ENCODE measurements at places on chromosomes 4 and X. TPM values are rescaled to one million over a fixed set of nuclear protein-coding genes. Genes with fewer than 3 reads are reported as not detected.

- H3K4me1 ChIP-seq = no peaks in the 10 kb centered on the region
- peak; percentile 31 for DNase-seq
- peaks cover 7% of the 10 kb centered on the region for H3K36me3 ChIP-seq
- H3K27ac ChIP-seq = no peak overlapping the region
Observed at GRCh38 chr4:38752372-38752940, 30.3 kb downstream of the TLR10 start.

GRCh38 chr4:139144911-139145551, 32.0 kb downstream of the ELF2 start:
- H3K4me1 ChIP-seq = peaks cover 23% of the 10 kb centered on the region
- H3K4me3 ChIP-seq = no peak overlapping the region
- no peaks in the 10 kb centered on the region for H3K27me3 ChIP-seq
- no peak overlapping the region for H3K27ac ChIP-seq

Gene CT45A2
- total RNA-seq = not detected

- H3K27ac ChIP-seq = no peak overlapping the region
- H3K27me3 ChIP-seq = no peaks in the 10 kb centered on the region
- DNase-seq = no peak
- H3K36me3 ChIP-seq = no peaks in the 10 kb centered on the region
Observed at GRCh38 chr4:57607566-57608180, 497.5 kb upstream of the IGFBP7 start.

DNA sequence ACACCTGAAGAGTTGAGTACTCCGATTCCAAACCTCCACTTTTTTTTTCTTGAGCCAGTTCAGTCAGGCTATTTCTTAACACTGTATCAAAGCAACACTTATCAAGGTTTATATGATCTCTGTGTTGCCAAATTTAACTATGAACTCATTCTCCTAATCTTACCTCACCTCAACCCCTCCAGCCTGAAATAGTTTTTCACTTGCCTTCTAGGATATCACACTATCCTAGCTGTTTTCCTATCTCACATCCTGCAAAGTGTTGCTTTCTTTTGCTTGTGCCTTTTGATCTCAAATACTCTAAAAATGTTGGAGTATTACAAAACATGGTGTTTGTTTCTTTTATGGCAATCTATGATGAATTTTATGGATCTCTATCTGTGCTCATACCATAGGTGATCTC, 415.0 kb downstream of the CFAP47 start:
- no peaks in the 10 kb centered on the region for H3K27me3 ChIP-seq
- H3K4me1 ChIP-seq = no peaks in the 10 kb centered on the region
- H3K4me3 ChIP-seq = no peak overlapping the region
- H3K36me3 ChIP-seq = no peaks in the 10 kb centered on the region

DNA sequence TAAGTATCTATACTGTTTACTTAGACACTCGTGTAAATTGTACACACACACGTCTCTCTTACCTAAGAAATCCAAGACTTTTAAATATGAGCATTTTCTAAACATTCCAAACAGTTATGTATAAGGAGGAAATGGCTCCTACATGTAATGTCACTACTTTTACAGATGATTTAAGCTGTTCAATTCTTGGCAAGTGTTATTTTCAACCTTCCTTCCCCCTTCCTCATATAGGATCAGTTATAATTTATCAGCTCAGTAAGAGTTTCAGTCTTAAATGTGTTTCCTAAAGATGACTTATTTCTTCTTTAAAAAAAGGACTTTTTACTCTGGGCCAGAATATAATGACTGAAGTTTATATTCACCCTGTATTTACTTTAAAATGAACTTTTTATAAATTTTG, 601.1 kb downstream of the ANKRD50 start:
- no peaks in the 10 kb centered on the region for H3K27me3 ChIP-seq
- H3K4me1 ChIP-seq = no peaks in the 10 kb centered on the region
- H3K36me3 ChIP-seq = no peaks in the 10 kb centered on the region
- no peak overlapping the region for H3K4me3 ChIP-seq

Gene USP53
- total RNA-seq = 6.9 TPM

DNA sequence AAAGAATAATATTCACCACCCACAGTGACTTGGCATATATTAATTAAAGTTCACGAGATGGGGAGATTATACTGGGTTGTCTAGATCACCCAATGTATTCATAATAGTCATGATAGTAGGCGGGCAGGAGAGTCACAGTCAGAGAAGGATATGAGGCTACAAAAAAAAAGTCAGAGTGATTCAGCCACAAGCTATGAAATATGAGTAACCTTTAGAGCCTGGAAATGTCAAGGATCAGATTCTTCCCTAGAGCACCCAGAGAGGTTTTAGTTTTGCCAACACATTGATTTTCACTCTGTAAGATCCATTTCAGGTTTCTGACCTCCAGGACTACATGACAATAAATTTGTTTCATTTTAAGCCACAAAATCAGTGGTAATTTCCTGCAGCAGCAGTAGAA, 501.9 kb downstream of the GABRG1 start:
- no peak overlapping the region for H3K27ac ChIP-seq
- H3K36me3 ChIP-seq = no peaks in the 10 kb centered on the region
- H3K4me1 ChIP-seq = no peaks in the 10 kb centered on the region
- DNase-seq = no peak

Gene NCAPG
- total RNA-seq = 102 TPM

DNA sequence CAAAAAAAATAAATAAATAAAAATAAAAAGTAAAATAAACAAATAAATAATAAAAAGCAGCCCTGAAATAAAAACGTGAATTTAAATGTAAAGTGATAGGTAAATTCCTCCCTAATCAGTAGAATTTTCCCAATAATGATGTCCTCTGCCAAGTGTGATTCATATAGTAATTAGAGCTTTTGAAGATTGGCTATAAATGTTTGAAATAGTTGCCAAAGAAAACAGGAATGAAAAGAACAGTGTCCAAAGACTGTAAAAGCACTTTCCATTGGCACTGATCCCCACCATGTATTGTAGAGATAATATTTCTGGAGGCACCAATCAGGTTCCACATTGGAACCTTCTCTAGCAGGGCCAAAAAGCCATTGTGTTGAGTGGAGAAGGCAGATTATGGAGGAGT, 25.9 kb upstream of the SMARCAD1 start:
- DNase-seq = no peak
- H3K27me3 ChIP-seq = peaks cover 12% of the 10 kb centered on the region
- H3K36me3 ChIP-seq = no peaks in the 10 kb centered on the region
- H3K27ac ChIP-seq = no peak overlapping the region

Gene ADH4
- not detected for total RNA-seq

DNA sequence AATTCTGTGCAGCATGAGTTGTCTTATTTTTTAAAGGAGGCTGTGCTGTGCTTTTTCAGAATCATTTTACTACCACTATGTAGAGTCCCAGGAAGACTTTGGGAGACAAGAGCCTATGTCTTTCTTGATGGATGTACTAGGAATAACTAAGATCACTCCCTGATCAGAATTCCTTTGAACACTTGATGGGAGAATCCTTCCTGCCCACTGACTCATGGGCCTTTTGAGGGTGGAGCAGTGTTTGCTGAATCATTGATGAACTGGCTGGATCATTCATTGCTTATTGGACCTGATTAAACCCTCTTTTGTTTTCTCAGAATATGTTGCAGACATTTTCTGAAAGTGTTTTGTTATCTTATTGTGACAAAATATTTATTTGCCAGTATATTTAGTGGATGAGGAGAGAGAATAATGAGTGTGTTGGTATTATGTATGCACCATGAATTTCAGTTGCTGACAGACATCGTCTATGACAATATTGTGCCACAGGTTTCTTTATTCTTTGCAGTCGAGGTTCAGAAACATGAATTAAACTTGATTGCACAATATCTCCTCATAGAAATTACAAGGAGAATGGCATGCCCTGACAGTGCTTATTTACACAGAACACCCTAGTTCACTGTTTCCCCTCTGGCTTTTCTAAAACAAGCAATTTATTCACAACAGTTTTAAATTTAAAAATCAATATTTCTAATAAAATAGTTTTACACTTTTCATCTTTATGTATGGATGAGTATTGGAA, 36.3 kb downstream of the POU4F2 start:
- no peaks in the 10 kb centered on the region for H3K36me3 ChIP-seq
- no peak for DNase-seq
- no peaks in the 10 kb centered on the region for H3K4me1 ChIP-seq
- H3K27ac ChIP-seq = no peak overlapping the region
- H3K27me3 ChIP-seq = peaks cover 2% of the 10 kb centered on the region
- no peak overlapping the region for H3K4me3 ChIP-seq

GRCh38 chr4:144090744-144091143, 49.8 kb downstream of the GYPA start:
- DNase-seq = no peak
- H3K4me1 ChIP-seq = no peaks in the 10 kb centered on the region
- no peaks in the 10 kb centered on the region for H3K27me3 ChIP-seq
- no peaks in the 10 kb centered on the region for H3K36me3 ChIP-seq

- no peak for DNase-seq
- peak overlapping the region; percentile 64 for H3K4me3 ChIP-seq
- peaks cover 8% of the 10 kb centered on the region for H3K27me3 ChIP-seq
- H3K36me3 ChIP-seq = no peaks in the 10 kb centered on the region
- no peak overlapping the region for H3K27ac ChIP-seq
Observed at GRCh38 chrX:10015723-10016518, 48.8 kb downstream of the CLDN34 start.

Gene ALB
- total RNA-seq = not detected

Gene F8A3
- 37.9 TPM for total RNA-seq

DNA sequence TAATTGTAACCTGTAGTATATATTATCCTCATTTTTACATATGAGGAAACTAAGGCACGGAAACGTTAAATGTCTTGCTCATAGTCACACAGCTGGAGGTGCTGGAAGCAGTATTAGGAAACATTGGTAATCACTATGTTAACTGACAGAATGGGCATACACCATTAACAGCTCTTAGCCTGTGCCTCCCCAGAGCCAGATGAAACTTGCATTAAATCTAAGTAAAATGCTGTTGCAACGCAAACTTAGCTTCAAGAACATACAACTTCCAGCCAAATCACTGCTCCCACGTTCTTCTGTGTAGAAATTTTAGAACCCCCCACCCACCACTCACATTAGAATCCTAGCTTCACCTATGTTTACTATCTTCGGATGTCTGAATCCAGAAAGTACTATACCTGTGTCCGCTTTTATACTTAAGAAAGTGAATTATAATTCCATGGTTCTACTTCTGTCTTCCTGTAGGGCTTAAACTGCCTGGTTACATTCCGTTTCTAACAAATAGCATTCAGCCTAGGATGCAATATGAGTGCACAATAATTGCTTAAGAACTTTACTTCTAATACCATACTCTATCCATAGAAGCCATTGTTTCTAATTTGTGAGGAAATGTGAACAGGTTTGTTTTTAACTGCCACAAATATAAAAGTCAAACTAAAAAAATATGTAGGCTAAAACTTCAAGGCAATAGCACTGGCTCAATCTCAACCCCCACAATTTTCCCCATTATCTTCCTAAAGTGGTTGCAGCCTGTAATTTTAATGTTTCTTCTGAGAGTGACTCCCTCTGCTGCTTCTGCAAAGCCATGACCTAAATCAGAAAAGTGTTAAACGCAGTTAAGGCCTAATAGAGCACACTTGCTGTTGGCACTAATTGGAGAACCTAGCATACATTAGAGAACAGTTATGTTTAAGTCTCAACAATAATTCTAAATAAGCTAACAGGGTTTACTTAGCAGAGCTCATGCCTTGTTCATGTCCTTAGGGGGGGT, 4.4 kb downstream of the UNC5C start:
- peaks cover 62% of the 10 kb centered on the region for H3K27me3 ChIP-seq
- H3K36me3 ChIP-seq = no peaks in the 10 kb centered on the region
- DNase-seq = no peak
- peaks cover 14% of the 10 kb centered on the region for H3K4me1 ChIP-seq

Gene RIBC1
- total RNA-seq = 1.1 TPM

DNA sequence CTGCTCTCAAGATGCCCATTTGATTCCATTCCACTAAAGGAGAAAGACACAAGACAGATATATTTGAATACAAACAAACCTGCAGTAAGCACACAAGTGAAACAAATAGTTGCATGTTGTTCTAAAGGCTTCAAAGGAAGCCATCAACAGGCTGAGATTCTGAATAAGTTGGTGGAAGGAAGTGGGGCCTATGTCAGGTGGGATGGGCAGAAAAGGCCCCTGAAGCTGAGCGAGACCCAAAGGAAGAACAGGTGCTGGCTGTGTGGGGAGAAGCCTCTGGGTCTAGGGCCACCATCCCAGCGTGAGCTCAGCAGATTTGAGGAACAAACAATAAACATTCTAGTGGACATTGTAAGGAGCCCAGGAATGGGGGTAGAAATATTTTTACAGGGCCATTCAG, 82.4 kb upstream of the PLAC8 start:
- H3K27me3 ChIP-seq = no peaks in the 10 kb centered on the region
- no peak overlapping the region for H3K4me3 ChIP-seq
- peaks cover 16% of the 10 kb centered on the region for H3K4me1 ChIP-seq
- H3K27ac ChIP-seq = no peak overlapping the region
- DNase-seq = no peak

DNA sequence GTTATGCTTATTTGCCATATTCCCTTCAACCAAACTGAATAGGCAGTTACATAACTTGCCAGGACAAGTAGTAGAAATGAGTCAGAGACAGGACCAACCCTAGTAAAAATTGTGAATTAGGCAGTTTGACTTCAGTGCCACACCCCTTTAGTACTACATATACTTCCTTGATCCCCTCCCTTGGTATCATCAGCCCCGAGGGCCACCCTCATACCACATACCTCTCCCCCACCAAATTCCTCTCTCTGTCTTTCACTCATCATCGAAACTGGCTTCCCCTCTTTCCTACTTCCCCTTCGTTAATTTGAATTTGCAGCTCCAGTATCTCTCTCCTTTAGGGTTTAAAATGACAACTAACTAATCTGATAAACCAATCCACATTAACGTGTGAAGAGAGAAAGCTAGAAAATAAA, 7.9 kb upstream of the PTPN13 start:
- H3K27me3 ChIP-seq = peaks cover 23% of the 10 kb centered on the region
- no peak overlapping the region for H3K27ac ChIP-seq
- no peaks in the 10 kb centered on the region for H3K36me3 ChIP-seq
- DNase-seq = no peak
- no peak overlapping the region for H3K4me3 ChIP-seq

- H3K4me1 ChIP-seq = no peaks in the 10 kb centered on the region
- H3K27me3 ChIP-seq = no peaks in the 10 kb centered on the region
- H3K4me3 ChIP-seq = no peak overlapping the region
- no peaks in the 10 kb centered on the region for H3K36me3 ChIP-seq
- DNase-seq = no peak
Observed at GRCh38 chr4:156247470-156247869, 293.8 kb upstream of the CTSO start.

DNA sequence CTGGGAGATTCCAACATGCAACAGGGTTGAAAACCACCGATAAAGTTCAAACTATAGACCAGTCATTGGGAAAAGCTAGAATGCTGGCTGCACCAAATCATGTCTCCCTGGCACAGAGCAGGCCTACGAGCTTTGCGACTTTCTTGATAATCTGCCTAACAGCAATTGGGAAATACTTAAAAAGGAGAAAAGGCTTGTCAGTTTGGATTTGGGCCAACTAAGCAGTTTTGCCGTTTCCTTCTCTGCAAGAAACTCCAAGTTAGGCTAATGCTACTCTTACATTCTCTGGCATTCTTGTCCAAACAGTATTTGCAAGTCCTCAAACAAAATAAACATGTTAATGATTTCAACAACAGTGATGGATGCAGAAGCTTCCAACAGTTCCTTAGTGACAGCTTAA, 87.9 kb downstream of the PDK3 start:
- no peaks in the 10 kb centered on the region for H3K4me1 ChIP-seq
- no peaks in the 10 kb centered on the region for H3K27me3 ChIP-seq
- H3K36me3 ChIP-seq = no peaks in the 10 kb centered on the region
- no peak for DNase-seq
